ENCODE measurements at places on chromosomes 6 and 20.
A peak's percentile ranks its signal among the peaks of the same experiment; 100 is the strongest.

- DNase-seq = no peak
Measured at GRCh38 chr6:148591656-148592055, 155.2 kb upstream of the UST start.

GRCh38 chr6:24481449-24481848, 7.9 kb downstream of the GPLD1 start:
- DNase-seq = no peak

DNA sequence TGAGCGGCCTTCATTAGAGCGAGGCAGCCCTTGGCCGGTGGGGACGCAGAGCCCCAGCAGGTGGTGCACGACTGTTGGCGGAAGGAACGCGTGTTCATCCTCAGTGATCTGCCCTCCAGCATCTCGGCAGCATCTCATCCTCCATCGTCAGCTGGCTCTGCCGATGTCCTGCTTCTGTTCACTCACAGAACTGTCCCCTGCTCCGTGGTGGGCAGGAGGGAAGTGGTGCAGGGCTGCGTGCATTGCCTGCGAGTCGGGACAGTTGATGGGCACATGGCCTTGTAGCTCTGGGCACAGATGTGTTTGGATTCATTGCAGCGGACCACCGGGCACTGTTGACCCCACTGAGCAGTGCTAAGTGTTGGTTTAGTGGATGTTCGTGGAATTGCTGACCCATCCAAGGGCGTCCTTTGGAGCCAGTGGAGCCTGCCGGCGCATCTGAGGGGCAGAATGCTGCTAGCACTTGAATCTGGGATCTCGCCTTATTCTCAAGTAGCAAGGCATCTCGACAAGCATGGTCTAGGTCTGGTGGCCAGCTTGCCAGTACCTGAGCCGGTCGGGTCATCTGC, 6.7 kb upstream of the SLC17A9 start:
- DNase-seq = no peak

GRCh38 chr6:143400258-143401067, 50.0 kb downstream of the ADAT2 start:
- DNase-seq = peak; percentile 60

GRCh38 chr6:33420491-33421343, 852 bp downstream of the SYNGAP1 start:
- DNase-seq = peak; percentile 69

- no peak for DNase-seq
Measured at GRCh38 chr6:70709826-70710225, 42.1 kb downstream of the SMAP1 start.

GRCh38 chr6:123467392-123467791, 169.4 kb downstream of the TRDN start:
- DNase-seq = no peak

- no peak for DNase-seq
Measured at GRCh38 chr20:63176427-63177133, 39.4 kb downstream of the YTHDF1 start.

DNA sequence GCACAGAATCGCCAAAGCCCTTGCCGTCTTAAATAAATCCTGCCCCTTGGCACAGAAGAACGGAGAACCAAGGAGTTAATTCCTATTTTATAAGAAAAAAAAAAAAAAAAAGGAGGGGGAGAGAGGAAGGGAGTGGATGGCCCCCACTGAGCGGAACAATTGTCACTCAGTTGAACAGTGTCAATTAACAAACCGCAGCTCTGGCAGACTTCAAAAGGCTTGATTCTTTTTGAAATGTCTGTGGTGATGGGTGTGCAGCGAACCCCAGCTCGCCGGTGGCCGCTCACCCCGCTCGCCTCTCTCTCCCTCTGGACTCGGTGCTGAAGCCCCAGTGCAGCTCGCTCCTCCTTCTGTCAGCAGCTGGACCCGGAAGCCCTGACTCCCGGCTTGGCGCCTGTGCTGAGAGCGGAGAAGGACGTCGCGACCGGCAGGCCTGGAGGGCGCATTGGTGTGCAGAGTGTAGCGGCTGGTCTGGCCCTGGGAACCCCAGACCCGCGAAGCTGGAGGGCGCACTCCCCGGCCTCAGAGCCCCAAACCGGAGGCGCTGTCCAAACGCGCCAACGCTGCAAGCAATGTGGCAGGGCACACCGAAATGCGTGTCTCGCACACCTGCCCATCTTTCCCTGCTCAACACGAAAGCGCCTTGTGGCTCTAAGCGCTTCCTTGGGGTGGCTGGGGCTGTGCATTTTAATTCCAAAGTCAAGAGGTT, 3.4 kb downstream of the LINC00237 start:
- peak; percentile 74 for DNase-seq

DNA sequence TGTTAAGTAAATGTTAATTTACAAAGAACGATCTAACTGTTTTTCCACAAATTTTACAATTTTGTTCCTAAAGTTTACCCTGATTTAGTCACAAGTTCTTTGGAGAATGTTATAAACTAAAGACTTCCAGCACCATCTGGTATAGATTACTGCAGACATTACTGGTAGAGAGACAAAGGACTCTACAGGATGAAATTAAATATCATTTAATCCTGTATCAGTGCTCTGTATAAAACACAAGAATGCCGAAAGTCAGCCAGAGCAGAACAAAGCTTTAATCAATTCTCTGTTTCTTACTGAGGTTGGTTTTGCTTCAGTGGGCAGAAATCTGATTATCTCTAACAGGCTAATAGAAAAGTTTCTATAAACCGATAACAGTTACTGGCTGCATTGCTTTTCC, 763.6 kb downstream of the TENT5A start:
- DNase-seq = no peak

- no peak for DNase-seq
Measured at GRCh38 chr6:42937548-42938427, 8.5 kb downstream of the CNPY3 start.

GRCh38 chr6:41799559-41799911, 12.0 kb downstream of the TOMM6 start:
- DNase-seq = no peak

GRCh38 chr6:113412589-113413357, 444.4 kb upstream of the MARCKS start:
- DNase-seq = peak; percentile 16

DNA sequence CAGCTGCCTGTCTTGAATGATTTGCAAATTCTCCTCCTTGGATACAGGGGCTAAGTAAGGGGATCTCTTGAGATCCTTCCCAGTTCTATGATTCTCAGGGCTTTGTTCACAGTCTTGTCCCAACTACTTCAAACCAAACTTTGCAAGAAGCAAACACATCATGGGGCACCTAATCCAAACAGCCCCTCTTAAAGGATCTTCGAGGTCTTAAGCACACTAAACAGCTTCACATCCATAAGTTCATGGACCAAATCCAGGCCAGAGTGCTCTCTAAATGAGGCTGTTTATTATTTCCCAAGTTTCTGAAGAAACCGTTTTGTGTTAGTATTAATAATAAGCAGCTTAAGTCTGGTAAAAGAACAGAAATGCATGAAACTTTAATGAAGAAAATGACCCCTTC, 75.2 kb downstream of the KIF6 start:
- DNase-seq = no peak

- no peak for DNase-seq
Measured at GRCh38 chr6:100342830-100343229, 121.9 kb downstream of the SIM1 start.

DNA sequence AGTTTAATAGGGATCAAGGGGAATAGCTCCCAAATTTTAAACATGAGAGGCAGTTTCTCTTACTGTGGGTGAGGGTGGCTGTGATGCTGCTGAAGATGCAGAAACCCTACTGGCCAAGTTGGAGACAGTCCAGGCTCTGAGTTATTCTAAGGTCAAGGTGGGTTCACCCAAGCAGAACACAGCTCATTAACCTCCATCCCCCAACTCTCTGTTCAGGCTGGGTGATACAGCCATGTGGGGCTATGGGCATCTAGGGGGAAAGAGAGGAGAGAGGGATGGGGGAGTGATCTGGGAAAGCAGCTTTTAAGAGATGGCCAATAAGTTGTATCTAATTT, 18.9 kb upstream of the TRAM2 start:
- DNase-seq = peak; percentile 79

GRCh38 chr6:55198715-55199114, 24.4 kb downstream of the HCRTR2 start:
- DNase-seq = peak; percentile 25

DNA sequence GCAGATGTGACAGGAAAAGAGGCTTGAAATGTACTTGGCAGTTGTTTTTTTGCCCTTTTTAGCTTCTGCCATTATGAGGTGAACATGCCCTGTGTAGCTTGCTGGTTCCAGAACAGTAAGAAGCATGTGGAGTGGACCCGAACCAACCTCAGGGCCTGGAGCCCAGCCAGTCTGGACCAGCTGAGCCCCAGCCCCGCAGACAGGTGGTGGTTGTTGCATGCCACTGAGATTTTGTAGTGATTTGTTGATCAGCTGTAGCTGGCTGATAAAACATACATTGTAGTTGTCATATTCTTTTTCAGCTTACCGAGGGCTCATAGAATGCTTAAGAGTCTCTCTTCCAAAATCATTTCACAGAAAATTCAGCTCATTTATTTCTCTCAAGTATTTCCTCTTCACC, 182.2 kb downstream of the FARS2 start:
- DNase-seq = no peak

DNA sequence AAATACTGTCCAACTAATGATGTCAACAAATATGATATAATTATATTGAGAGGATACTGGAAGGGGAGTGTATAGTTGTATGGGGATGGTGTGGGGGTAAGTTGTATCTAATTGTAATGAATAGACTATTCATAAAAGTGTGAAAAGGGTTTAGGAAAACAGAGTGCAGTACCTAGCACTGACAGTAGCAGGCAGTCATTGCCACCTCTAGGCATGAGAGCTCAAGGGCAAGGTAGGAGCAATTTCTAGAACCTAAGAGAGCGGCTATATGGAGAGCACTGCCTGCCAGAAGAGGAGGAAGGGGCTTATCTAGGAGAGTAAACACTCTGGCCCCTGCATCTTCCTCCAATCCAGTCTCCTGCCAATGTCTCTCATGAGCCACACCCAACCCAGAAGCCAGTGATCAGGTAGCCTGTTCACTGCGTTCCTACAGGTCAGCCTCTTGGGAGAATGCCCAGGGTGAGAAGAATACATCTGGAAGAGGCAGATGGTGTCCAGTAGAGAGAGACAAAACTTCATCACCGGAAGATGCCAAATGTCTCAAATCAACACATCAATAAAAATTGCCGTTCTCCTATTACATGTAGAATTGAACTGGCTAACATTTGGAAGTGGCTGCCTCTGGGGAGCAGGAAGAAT, 200.0 kb downstream of the LY86 start:
- DNase-seq = peak; percentile 90

GRCh38 chr20:24546232-24546892, 76.9 kb downstream of the SYNDIG1 start:
- no peak for DNase-seq

DNA sequence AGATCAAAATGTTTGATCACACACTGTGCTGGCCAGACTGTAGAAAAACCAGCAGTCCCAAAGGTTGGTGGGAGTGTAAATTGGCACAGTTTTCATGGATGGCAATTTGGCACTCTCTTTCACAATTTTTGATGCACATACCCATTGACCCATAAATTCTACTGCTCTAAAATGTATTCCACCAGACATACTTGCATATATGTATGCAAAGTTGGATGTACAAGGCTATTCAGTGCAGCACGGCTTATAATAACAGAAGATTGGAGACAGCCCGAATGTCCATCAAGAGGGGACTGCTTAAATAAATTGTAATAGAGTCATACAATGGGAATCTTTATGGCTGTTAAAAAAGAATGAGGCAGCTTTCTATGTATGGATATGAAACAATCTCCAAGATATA, 101.7 kb upstream of the TOP1 start:
- no peak for DNase-seq

Measured in NCI-H69 (cell line).